ENCODE measurements at places on chromosomes 4 and X.

GRCh38 chr4:111556141-111556781, 589.0 kb upstream of the FAM241A start:
- no peak for DNase-seq

GRCh38 chr4:187612301-187612700, 383.3 kb upstream of the ZFP42 start:
- peak; percentile 75 for DNase-seq

- DNase-seq: no peak
Observed at GRCh38 chr4:68951806-68952585, 392 bp upstream of the UGT2A3 start.

GRCh38 chrX:154730253-154730891, 20.5 kb downstream of the GAB3 start:
- DNase-seq: peak; percentile 90

DNA sequence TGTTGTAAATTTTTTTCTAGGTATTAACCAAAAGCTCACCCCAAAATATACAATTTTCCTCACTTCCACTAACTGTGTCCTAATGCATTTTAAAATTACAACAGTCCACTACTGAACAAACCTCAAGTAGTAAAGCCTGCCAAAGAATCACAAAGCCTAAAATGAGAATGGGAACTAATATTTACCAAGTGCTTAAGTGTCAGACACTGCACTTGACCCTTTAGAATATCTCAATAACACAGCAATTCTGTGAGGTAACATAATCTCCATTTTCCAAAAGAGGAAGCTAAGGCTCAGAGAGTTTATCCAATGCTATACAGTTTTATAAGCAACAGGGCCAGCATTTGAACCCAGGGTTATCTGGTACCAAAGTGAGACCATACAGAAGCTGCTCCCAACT, 4.9 kb downstream of the SLC9A7 start:
- DNase-seq: no peak

GRCh38 chrX:13028871-13029636, 15.4 kb downstream of the FAM9C start:
- DNase-seq: peak; percentile 55

- DNase-seq: no peak
Observed at GRCh38 chr4:88527787-88528186, 4.2 kb upstream of the PYURF start.

- peak; percentile 31 for DNase-seq
Observed at GRCh38 chr4:26871611-26872010, 11.0 kb downstream of the STIM2 start.

DNA sequence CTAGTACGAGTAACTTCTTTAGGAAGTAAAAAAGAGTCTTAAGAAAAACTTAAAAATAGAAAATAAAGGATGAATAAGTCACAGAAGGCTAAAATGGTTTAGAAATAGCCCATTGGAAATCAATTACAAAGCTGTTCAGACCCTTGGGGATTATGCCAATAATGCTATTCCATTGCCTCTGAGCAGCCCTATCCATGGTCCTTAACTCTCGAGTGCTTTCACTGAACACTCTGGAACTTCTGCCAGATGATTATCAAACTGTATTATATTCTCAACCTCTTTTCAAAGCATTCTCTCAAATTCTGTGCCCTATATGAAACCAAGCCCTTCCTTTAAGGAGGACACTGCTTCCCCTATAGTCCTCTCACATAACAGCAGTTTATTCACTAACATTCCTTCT, 17.0 kb downstream of the SLC9B1 start:
- DNase-seq: peak; percentile 22

GRCh38 chr4:154983714-154984113, 202.6 kb downstream of the RBM46 start:
- no peak for DNase-seq

GRCh38 chr4:173167758-173168395, 734 bp upstream of the GALNT7 start:
- DNase-seq: peak; percentile 75

DNA sequence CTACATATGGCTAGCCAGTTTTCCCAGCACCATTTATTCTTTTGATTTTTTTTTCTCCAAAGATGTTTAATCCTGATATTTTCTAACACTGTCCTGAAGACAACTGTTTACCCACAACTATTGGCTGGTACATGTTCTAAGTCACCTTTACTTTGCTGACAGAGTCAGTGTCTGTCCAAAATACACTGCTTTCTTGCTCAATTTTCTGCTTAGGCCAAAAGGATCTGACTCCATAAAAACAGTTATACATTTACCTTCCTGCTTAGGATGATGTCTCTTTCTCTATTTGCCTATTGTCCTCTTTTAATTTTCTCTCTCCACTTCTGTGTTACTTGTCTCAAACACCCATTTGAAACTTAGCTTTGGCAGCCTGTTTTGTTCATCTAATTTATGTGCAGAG, 3.2 kb downstream of the ADH1C start:
- DNase-seq: no peak

DNA sequence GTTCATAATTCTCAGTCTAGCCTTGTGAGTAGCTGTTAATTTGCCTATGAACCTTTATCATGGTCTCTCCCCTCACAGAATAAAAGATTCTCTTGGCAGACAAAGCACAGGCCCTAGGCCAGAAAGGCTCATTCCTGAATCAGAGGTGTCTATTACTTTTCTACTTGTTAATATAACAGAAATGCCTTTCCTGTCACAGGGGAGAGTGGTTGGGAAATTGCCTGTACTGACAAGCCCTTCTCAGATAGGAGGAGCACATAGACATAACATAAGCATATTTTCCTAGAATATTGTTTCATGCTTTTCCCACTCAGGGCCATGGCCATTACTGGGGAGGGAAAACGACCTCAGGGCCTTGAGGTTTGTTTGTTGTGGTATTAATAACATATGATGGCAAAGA, 308.3 kb downstream of the BMPR1B start:
- no peak for DNase-seq

DNA sequence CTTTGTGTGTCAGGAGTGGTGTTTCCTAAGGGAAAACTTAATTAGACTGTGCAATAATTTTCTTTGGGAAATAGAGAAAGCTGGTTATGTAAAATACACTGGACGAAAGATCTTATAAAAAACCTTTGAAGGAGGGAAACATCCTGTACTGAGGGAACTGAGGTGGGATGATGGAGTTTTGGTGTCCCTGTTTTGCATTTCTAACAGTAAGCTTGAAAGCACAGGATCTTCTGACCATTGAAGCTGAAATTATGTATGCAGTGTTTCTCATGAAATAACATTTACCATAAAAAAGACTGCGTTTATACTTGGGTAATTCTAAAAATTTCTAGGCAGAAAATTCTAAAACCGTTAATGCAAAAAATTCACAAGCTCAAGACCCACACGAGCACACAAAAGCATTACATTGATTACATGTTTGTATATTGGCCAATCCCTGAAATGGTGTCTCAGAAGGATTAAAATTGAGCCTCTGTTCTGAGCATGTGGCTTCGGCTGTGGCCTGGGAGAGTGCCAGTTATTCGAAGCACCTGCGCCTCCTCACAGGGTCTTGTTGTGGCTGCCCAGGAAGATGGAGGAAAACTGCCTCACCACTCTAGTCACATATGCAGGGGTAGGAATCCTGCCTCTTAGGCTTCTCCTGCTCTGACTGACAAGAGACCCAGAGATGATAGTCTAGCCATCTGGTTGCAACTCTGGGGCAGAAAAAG, 49.5 kb downstream of the JADE3 start:
- no peak for DNase-seq

- no peak for DNase-seq
Observed at GRCh38 chr4:89214308-89214707, 93.3 kb downstream of the GPRIN3 start.

DNA sequence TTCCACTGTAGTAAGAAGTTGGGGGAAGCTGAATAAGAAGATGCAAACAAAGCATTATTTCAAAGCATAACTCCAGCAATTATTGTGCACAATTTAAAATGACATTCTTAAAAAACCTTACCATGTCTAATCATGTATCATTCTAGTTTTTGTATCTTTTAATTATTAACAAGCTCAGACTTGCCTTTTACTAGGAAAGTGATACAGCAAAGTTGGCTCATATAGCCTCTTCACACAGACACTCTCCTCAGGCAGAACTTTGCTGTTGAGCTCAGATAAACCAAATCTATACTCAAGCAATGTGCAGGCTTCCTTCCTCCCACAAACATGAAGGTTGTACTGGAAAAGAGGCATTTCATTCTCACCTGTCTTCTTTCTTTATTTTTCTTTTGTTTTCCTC, 358.7 kb upstream of the EMCN start:
- DNase-seq: peak; percentile 5

DNA sequence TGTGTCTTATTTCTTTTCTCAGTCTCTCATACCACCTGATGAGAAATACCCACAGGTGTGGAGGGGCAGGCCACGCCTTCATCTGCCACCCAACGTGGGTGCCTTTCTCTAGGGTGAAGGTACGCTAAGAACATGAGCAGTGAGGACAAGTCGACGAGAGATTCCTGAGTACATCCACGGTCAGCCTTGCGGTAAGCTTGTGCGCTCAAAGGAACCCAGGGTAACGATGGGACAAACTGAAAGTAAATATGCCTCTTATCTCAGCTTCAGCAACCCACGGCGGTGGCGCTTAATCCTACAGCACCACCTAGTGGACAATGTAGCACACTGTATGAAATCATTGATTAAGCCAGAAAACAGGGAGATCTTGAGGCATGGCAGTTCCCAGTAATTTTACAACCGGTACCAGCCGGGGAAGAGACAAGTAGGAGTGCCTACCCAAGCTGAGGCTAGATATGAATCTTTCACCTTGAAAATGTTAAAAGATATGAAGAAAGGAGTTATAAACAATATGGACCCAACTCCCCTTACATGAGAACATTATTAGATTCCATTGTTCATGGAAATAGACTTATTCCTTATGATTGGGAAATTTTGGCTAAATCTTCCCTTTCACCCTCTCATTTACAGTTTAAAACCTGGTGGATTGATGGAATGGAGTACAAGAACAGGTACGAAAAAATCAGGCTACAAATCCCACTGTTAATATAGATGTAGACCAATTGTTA, 63.0 kb downstream of the ZNF732 start:
- DNase-seq: peak; percentile 46

DNA sequence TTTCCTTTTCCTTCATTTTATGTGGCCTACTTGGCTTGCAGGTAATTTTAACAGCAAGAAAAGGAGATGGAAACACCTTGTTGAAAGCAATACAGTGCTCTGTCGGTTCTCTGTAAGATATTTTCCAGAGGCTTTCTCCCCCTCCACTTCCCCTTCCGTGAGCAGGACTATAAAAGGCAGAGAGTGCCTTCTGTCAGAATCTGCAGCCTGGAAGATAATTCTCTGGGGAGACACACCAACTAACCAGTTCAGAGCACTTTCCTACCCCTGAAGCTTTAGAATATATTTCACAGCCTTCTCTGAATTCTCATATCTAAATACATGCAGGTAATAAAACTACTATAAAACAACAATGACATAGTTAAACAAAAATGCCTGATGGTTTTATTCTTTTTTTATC, 141.1 kb downstream of the IDS start:
- DNase-seq: no peak

- no peak for DNase-seq
Observed at GRCh38 chrX:96447161-96447560, 237.5 kb upstream of the DIAPH2 start.

DNA sequence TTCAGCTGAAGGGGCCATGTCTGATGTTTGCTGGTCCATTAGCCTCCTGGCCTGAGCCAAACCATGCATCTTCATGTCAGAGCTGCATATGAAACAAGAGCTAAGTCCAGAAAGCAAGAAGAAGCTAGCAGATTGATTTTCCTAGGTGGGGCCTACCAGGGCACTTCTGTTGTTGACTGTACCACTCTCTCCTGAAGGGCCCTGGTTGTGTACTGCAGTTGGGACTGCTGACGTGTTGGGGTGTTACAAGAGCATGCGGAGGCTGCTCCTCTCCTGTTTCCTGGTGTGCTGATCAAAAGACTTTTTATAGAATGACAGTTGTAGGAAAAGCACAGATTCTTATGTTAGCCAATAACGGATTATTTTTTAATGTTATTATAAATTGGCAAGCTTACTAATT, 145.1 kb downstream of the TBL1X start:
- no peak for DNase-seq

DNA sequence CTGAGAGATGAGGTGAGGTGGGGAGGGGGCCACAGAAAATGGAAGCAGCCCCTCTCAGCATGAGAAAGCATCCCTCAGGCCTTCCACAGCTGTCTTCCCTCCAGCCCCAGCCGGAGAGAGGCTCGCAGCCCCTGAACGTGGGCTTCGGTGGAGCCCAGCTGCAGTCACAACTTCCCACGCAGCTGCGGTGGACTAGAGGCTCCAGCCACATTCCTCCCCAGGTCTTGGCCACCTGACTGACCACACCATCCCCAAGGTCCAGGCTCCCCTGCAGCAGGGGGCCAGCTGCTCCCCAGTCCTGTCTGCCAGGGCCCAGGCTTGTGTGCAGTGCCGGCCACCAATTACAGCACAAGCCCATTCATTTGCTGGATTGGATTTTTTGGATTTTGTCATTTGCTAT, 212.3 kb upstream of the BCOR start:
- no peak for DNase-seq

- DNase-seq: no peak
Observed at GRCh38 chr4:120771907-120772306, 150.6 kb downstream of the PRDM5 start.

GRCh38 chr4:24988776-24989175, 42.0 kb downstream of the LGI2 start:
- DNase-seq: peak; percentile 65

- DNase-seq: peak; percentile 99
Observed at GRCh38 chr4:15893962-15894361, 44.6 kb downstream of the FGFBP1 start.

GRCh38 chr4:54378461-54378860, 149.4 kb downstream of the PDGFRA start:
- DNase-seq: no peak

DNA sequence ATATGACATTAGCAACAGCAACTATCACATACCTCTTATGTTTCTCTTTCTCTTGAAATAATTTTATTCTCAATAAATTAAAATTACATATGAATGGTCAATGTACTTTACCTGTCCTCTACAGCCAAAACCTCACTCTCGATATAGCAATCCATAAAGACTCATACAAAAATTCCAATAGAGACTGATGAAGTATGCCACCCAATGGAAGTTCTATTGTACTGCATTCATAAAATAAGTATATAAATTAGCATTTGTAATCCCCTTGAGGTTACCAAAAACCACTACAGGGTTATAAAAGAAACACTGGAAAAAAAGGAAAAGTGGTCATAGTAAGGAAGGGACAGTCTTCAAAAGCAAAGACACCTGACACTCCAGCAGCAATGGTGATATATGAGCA, 32.8 kb downstream of the CLDN2 start:
- peak; percentile 35 for DNase-seq
